ENCODE measurements at places on chromosomes 7 and 10.

- DNase-seq = no peak
Observed at GRCh38 chr10:72692994-72693781, 1.2 kb downstream of the MCU start.

GRCh38 chr7:66140924-66141323 lies 26.3 kb downstream of the CRCP start:
- no peak for DNase-seq

- no peak for DNase-seq
Observed at GRCh38 chr7:36601601-36602000, 122.7 kb downstream of the AOAH start.

- DNase-seq = no peak
Observed at GRCh38 chr10:64091897-64092296, 570.7 kb downstream of the REEP3 start.

- DNase-seq = no peak
Observed at GRCh38 chr7:152858761-152859160, 99.2 kb downstream of the ACTR3B start.

DNA sequence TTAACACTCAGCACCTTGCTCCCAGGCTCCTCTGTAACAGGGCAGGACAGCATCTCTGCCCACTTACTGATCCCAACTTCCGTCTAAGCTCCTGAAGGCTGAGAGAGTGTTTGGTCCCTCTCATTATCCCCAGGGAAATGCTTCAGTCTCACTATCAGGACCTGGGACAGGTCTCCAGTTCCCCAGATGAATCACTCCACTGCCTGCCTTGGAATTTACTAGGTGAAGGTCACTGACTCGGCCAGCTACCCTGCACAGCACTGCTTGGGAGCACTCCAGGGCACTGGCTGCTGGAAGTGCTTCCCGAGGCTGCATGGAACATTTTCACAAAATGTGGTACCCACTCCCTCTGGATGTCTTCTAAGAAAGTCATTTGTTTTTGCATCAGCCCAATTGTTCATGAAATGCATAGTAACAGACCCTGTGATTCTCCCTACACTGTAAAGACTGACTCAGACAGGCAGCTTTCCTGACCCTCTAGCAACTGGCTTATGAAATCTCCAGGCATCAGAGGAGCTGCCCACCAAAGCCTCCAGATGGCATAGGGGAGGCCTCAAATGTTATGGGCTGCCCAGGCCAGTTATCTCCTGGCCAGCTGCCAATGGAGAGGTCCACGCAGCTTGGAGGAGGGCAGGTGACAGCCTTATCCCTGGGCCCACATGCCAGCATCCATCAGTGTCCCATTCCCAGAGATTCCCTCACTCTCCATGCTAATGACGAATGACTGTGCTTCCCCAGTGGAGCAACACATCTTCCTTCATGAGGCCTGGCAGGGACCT lies 89.1 kb downstream of the GFRA1 start:
- DNase-seq = no peak

GRCh38 chr7:36280840-36281812 lies 108.5 kb upstream of the ANLN start:
- no peak for DNase-seq

GRCh38 chr10:42755028-42755451 lies 27.6 kb upstream of the BMS1 start:
- no peak for DNase-seq

DNA sequence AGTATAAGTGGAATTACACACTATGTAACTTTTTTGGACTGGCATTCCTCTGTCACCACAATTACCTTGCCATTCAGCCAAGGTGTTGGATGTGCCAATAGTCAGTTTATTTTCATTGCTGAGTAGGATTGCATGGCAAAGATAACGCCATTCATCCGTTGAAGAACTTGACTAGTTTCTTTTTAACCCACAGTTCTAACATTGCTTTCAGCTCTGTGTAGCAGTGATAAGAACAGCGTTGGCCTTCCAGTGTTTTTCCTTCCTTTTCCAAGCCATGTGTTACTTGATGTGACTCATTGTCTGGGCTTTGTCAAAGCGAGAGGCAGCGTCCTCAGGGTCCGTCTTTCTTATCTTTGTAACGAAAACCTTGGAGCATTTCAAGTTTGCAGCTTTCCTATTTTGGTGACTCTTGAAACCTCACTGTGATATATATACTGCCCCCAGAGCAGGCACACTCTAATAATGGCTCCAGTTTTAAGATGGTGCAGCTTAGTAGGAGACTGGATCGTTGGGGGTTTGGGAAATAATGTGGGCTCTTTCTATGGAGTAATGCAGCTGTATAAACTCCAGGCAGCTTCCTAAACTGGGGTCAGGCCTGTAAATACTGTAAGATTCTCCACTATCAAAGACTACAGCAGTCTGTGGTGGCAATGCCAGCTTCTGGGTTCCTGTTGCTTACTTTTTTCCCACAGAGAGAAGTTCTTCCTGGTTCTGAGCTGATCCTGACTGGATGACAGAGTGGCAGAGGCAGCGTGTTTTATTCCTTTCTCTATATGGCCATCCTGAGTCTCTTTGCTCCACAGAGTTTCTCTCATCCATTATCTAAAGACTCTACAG lies 41.7 kb downstream of the AKR1E2 start:
- no peak for DNase-seq

GRCh38 chr10:79147796-79148451 lies 79.2 kb downstream of the ZMIZ1 start:
- no peak for DNase-seq

DNA sequence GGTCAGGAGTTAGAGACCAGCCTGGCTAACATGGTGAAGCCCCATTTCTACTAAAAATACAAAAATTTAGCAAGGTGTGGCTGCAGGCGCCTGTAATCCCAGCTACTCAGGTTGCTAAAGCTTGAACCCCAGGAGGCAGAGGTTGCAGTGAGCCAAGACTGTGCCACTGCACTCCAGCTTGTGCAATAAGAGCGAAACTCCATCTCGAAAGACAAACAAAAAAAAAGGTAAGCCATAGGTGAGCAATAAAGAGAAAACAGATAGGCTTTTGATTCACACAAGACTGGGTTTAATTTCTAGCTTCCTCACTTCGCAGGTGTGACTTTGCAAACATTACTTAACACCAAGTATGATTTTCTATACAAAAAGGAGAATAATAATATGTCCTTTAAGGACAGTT lies 72.3 kb upstream of the ACBD5 start:
- no peak for DNase-seq

DNA sequence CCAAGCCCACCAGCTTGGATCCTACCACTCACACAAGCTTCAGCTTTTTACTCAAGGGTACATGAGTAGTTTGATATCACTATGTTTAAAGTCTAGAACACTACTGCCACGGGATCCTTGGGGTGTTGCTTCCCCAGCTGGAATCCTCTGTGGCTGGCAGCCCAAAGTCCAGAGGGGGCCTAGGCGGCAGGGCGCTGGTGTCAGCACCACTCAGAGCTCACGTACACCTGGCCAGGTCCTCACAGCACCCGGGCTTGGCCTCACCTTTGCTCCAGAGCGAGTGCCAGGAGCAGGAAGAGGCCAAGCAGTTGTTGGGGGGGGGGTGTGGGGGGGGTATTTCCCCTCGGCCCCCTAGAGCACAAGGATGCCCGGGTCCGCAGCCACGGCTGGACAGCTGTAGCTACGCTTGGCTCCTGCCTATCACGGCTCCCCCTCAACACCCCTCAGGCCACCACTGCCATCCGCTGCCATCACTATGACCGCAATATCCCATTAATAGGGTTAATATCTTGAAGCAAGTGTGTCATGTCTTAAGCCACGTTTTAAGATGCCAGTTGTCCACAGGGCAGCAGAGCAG lies 17.0 kb downstream of the ZDHHC6 start:
- no peak for DNase-seq

GRCh38 chr10:90276894-90277475 lies 575.6 kb downstream of the KIF20B start:
- no peak for DNase-seq

- peak; percentile 32 for DNase-seq
Observed at GRCh38 chr10:119030421-119031250, 1.1 kb downstream of the NANOS1 start.

GRCh38 chr10:80154978-80155695 lies 22.6 kb downstream of the PLAC9 start:
- DNase-seq = no peak

GRCh38 chr10:128211064-128211504 lies 84.9 kb upstream of the MKI67 start:
- no peak for DNase-seq

DNA sequence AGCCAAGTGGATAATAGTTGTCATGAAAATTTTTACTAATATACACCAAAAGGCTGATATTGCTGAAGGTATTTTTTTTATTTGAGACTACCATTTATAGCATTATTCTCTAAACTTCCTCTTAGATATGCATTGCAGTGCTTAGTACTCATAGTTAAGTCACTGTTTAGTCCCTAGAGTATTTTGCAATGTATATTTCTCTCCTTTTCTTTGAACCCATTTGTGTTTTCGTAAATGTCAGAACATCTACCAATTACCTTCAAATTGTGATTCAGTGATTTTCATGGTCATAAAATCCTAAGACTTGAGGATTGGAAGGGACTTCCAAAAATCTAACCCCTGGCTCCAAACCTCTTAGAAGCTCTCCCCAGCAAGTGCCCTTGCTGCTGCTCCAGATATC lies 21.5 kb upstream of the CYP26C1 start:
- no peak for DNase-seq

DNA sequence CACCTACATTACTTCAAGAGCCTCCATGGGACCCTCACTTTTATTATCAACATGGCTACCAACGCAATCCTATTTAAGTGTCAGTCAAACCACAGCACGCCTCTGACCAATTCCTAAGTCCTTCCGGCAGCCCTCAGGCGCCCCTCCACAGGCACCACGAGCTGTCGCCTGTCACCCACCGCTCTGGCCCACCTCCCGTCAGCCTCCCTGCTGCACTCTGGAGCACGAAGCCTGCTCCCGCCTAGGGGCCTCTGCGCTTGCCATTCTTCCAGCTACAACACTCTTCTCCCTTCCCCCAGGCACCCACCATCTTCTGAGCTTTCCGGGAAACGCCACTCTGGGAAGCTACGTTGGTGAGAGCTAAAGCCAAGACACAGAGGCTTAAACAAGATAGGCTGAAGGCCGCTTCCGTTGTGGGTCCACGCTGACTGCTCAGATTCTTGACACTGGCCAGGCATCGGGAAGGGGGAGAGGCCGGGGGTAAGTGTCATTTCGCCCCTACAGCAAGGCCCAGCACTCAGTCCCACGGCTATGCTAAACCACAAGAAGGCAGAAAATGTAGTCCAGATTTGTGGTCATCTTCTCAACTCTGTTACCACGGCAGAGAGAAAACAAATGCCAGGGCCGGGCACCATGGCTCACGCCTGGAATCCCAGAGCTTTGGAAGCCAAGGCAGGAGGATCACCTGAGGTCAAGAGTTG lies 56.7 kb downstream of the GNA12 start:
- DNase-seq = no peak

- no peak for DNase-seq
Observed at GRCh38 chr10:11448190-11448544, 163.3 kb downstream of the USP6NL start.

GRCh38 chr10:12042409-12042796 lies 206 bp downstream of the UPF2 start:
- DNase-seq = peak; percentile 29

DNA sequence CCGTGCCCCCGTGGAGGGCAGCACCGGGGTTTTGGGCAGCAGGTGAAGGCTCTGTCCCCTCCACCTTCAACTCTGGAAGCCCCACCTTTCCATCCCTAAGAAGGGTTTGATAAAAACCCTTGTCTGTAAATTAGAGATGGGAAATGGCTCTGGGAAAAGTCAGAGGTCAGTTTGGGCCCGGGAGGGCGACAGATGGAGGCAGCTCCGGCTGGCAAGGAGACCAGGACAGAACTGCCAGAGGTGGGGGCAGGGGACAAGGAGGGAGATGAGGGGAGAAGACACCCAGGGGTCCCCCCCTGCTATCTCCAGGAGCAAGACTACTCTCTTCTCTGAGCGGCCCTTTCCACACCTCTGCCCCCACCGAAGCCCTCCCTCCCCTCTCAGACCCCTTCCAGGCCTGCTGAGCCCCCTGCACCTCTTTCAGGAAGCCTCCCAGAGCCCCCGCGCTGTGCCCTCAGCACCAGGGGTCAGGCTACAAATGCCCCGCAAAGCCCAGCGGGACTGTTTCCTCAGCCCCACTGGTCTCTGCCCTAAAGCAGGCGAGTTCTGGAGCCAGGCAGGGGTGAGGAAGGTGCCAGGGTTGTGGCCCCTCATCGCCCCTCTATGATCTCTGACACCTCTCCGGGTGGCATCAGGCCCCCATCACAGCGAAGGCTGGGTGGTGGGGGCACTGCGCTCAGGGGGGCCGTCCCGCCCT lies 980 bp upstream of the SH2B2 start:
- DNase-seq = no peak

DNA sequence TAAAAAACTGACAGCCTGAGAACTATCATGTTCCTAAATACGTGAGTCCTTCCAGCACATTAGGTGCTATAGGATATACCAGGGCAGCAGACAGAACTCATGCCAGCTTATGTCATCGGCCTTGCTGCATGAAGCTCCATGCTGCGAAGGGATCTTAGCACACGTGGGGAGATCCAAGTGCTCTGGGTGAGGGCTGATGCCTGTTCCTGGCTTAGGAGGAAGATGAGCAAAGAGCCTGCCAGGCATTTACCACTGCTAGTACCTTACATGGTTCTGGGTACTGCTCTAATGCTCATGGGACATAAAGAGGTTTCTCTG lies 43.2 kb downstream of the SVIL start:
- DNase-seq = no peak

- DNase-seq = no peak
Observed at GRCh38 chr10:125692196-125692595, 9.2 kb upstream of the TEX36 start.

- DNase-seq = no peak
Observed at GRCh38 chr7:90660100-90660499, 64.0 kb downstream of the CDK14 start.

- DNase-seq = no peak
Observed at GRCh38 chr7:81685270-81685868, 84.5 kb downstream of the HGF start.

DNA sequence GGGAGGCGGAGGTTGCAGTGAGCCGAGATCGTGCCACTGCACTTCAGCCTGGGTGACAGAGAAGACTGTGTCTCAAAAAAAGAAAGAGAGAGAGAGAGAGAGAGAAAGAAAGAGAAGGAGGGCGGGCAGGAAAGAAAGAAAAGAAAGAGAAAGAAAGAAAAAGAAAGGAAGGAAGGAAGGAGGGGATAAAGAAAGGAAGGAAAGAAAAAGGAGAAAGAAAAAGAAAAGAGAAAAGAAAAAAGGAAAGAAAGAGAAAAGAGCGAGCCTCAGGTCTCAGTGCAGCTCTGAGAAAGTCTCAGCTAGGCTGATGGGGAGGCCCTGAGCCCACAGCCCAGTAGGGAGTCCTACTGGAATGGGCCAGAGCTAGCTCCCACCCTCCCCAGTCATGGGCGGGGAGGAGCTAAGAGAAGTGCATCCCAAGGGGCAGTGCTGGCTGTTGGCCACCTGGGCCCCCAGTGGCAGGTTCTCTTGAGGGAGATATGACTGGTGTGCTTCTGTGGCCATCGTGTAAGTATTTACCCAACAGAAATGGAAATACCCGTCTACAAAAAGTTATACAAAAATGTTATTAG lies 69.3 kb downstream of the ABRAXAS2 start:
- no peak for DNase-seq

GRCh38 chr10:29482591-29483431 lies 152.0 kb downstream of the SVIL start:
- DNase-seq = peak; percentile 60

- no peak for DNase-seq
Observed at GRCh38 chr7:24717247-24717622, 40.0 kb downstream of the GSDME start.
